Left renal pelvis (tissue), 4 donors: ENCODE measurements at places on chromosomes 3 and 15.

DNA sequence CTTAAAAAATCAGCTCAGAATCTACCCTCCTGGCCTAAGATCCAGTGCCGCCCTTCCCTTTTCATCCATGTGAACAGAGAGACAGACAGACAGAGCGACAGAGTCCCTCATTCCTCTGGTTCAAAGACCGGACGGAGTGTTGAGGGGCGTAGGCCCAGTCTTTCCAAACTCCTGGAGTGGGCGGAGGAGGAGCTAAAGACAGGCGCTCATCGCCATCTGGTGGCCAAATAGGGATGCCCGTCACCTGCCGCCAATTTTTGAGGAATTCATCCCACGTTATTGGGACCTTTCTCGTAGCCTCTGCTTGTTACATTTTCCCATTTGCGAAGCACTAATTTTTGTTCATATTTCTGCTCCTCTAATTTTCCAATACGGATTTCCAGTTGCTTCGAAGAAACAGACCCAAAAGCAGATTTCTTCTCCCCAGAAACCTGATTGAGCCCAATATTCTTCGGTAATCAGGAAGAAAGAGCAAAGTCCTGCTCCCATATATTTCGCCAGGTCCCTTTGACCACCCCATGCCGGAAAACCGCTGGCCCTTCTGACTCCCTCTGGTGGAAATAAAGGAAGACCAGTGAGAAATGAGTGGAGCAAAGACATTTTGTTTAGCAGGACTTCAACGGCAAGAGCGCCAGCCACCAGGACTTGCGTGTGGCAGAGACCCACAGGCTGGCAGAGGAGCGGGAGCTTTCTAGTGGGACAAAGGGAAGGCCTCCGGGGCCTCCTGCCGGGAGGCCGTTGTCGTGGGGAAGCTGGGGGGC, 88.0 kb downstream of the LRRK1 start:
- DNase-seq, result no peak

GRCh38 chr15:94991718-94992117, 760.4 kb downstream of the MCTP2 start:
- no peak for DNase-seq

DNA sequence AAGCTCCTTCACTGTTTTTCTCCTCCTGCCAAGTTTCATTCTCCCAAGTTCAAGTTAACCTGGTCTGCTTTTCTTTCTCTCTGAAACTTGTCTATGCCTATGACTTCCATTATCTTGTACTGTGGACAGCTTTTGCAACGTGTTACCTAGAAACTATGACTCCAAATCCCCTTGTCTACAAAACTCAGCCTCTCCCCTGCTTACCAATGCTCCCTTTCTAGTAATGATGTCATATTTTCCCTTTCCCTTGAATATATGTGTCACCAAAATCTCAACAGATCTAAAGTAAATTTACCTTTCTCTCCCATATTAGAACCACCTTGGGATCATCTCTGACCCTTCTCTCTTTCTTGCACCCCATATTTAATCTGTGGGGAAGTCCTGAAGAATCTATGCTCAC, 10.5 kb upstream of the ABHD2 start:
- no peak for DNase-seq

- no peak for DNase-seq
Measured at GRCh38 chr3:171838218-171838720, 4.9 kb upstream of the TMEM212 start.

DNA sequence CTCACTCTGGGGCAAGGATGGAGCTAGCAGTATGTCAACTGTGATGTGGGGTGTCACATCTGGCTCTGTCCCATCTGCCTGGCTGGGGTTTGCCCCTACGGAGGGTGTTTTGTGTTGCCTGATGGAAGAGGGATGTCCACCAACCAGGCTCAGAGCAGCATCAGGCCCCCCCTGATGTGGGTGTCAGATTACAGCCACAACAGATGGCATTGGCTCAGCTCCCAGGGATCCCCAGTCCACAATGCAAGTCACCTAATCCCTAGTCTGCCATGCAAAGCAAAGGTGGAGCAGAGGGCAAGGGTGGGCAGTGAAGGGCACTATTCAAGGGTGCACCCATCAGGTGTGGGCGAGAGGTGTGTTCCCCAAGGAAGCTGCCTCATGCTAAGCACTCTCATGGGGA, 48.9 kb upstream of the AMOTL2 start:
- no peak for DNase-seq

DNA sequence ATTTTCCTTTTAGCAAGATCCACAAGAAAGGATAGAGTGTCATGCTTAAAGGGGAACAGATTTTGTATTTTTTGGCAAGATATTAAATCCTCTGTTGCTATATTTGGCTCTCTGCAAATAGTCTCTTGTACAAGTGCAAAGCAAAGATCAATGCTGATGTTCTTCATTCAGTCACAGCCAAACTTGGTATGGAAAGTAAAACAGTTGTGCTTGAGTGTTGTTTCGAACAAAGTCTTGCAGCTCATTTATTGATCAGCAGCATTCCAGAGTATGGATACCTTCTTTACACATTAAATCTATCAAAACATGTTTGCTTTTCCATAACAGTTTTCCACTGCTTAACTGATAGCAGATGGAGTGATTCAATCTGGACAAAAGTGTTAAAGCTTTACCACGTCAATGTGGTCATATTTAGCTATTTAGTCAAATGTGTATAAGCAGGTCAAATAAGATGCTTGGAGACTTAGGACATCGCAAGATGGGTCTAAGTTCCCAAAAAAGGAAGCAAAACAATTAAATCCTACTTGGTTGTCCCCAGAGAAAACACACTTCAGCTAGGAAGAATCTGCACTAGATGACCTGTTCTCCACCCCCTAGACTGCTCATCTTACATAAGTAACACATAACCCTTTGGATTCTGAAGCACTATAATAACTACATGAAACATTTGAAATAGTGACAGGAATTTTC, 52.4 kb downstream of the VGLL3 start:
- DNase-seq, result no peak

DNA sequence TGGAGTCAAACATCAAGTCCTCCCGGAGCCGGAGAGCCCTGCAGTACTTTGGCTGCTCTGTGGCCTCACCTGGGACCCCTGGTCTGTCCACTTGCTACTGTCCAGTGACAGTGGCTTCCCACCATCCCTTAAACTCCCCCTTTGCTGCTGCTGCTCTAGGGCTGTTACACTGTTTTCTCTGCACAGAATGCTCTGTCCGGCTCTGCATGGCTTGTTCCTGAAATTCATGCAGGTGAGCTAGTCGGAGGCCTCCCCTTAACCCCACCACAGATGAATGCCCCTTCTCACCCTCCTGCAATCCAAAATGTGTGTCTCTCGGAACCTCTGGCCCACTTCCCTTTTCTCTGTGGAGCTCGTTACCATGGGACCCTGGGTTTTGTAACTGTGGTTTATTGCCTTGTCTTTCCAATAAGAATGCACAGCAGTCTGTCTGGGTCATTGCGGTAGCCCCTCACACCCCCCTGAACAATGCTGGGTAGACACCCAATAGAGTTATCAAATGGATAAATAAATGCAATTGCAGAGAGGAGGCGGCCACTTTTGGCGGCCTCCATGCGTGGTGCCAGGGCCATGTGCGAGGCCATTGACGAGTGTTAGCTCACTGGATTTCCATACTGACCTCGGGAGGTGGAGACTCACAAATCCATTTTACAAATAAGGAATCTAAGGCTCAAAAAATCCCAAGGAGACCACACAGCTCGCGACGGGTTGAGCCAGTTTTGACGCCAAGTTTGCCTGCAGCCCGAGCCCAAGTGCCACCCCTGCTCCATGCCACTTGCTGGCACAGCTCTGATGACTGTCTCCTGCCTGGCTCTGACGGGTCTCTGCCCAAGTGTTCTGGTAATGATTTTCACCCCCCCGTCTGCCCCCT, 48.5 kb downstream of the RGMA start:
- DNase-seq, result no peak

DNA sequence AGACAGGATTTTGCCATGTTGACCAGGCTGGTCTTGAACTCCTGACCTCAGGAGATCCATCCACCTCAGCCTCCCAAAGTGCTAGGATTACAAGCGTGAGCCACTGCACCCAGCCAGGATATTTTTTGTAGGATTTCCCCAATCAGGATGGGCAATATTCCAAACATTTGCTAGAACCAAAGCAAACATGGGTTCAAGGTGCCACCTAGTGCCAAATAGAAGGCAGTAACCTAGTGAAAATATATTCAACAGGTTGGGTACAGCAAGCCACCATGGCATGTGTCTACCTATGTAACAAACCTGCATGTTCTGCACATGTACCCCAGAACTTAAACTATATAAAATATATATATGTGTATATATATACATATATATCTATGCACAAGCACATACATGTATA, 185.9 kb upstream of the CADM2 start:
- DNase-seq, result no peak

GRCh38 chr15:74786551-74787165, 4.8 kb downstream of the CSK start:
- no peak for DNase-seq

- no peak for DNase-seq
Measured at GRCh38 chr15:24957691-24958090, 2.9 kb downstream of the SNRPN start.

DNA sequence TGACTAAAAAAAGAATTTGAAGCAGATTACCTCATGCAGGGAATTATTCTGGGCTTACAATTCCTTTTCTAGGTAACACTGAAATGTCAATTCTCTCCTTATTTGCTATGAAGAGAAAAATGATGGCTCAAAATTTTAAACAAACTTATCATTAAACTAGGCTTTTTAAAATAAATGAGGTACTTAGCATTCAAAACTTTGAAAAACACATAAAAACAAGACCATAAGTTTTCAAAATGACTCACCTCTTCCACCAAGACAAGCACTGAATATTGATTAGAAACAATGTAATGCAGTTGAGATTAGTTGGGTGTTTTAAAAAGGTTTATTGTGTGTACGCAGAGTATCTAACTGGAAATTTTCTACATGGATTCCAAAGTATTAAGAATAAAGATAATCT, 154.6 kb downstream of the ADAM10 start:
- DNase-seq, result no peak

- DNase-seq, result no peak
Measured at GRCh38 chr15:49410641-49411040, 12.4 kb upstream of the FGF7 start.

- DNase-seq, result peak; percentile 33
Measured at GRCh38 chr15:44427756-44428724, 611 bp downstream of the CTDSPL2 start.

GRCh38 chr3:189635339-189635738, 4.2 kb downstream of the TP63 start:
- no peak for DNase-seq

GRCh38 chr3:192514081-192514753, 213.1 kb downstream of the FGF12 start:
- peak; percentile 64 for DNase-seq

GRCh38 chr3:72745146-72745999, 102.9 kb downstream of the SHQ1 start:
- DNase-seq, result no peak

- DNase-seq, result no peak
Measured at GRCh38 chr15:90451053-90451850, 63.2 kb downstream of the IQGAP1 start.

GRCh38 chr3:167559924-167560323, 86.1 kb upstream of the SERPINI2 start:
- no peak for DNase-seq

DNA sequence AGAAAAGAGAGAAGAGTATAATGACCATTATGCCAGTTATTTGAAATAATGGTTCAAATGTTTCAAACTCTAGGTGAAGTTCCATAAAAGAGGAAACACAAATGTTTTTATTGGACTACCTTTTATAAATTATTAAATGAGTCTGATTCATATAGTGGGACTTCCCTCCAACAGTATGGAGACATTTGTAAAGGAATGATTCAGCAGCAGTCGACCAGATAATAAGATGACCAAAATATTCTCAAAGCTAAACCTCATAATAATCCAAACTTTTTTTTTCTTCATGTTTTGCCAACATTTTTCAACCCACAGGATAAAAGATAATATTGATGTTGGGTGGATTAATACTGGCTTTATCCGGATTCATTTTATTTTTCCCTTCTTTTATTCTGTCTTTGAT, 18.8 kb downstream of the TIPARP start:
- DNase-seq, result no peak

GRCh38 chr3:153026026-153026425, 136.0 kb upstream of the RAP2B start:
- no peak for DNase-seq

- no peak for DNase-seq
Measured at GRCh38 chr3:31790193-31791089, 190.6 kb downstream of the OSBPL10 start.

- DNase-seq, result no peak
Measured at GRCh38 chr15:88707771-88708654, 69.2 kb downstream of the ISG20 start.

GRCh38 chr3:12982619-12983101, 90.6 kb downstream of the IQSEC1 start:
- DNase-seq, result no peak

GRCh38 chr3:27507515-27508266, 23.5 kb upstream of the SLC4A7 start:
- no peak for DNase-seq

- DNase-seq, result no peak
Measured at GRCh38 chr3:183823963-183824362, 1.4 kb downstream of the MAP6D1 start.

DNA sequence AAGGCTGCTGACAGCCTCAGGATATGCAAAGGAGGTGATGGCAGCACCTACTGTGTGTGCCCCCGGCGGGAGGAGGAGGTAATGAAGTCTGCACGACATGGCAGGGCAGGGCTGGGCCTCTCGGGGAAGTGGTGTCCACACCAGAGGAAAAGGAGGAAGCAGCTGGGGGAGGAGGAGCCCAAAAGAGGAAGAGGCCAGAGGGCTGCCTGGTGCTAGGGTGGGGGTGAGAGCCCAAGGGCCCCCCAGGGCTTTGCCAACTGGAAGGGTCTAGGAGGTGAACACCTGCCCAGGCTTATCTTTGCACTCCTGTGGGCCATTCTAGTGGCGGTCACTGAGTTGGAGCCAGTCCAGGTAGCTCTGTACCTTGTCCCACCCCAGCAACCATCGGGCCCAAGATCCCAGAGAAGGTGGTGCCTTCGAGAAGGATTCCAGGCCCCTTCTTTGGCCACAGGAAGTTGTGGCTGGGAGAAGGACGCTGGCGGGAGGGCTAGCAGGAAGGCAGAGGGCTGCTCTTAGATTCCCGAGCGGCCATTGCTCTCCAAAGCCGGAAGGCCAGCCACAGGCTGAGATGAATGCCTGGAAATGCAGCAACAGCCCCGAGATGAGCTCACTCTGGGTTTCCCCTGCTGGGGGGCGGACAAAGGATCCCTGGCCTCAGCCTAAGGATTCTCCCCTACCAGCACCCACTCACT, 7.0 kb downstream of the GNAI2 start:
- no peak for DNase-seq

DNA sequence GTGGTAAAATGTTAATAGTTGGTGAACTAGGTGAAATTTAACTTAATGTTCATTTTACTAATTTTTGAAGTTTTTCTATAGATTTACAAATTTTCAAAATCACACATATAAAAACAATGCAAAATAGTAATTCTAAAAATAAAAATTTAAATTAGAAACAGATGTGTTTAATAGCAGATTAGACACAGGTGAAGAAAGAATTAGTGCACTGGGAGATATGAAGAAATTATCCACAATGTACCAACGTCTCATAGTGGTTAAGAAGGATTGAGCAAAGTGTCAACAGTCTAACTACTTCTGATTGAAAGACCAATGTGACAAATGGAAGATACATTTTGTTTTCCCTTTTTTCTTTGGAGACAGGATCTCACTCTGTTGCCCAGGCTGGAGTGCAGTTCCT, 26.5 kb downstream of the SPG11 start:
- DNase-seq, result no peak
